ENCODE measurements at places on chromosomes 3 and 15. TPM values are rescaled to one million over a fixed set of nuclear protein-coding genes. Genes with fewer than 3 reads are reported as not detected.

C3orf62 gene
- 0.98 TPM for total RNA-seq

HCN4 gene
- not detected for total RNA-seq

DTX3L gene
- total RNA-seq, result 14.0 TPM

C3orf80 gene
- total RNA-seq, result 0.33 TPM

ATP13A5 gene
- not detected for total RNA-seq

HRG gene
- not detected for total RNA-seq

USP4 gene
- 27.6 TPM for total RNA-seq

All from vein endothelial cell (primary cell).